ENCODE measurements at places on chromosomes 5 and 9.

GRCh38 chr9:98465799-98466198 is 210.3 kb upstream of the TBC1D2 start:
- DNase-seq: no peak

DNA sequence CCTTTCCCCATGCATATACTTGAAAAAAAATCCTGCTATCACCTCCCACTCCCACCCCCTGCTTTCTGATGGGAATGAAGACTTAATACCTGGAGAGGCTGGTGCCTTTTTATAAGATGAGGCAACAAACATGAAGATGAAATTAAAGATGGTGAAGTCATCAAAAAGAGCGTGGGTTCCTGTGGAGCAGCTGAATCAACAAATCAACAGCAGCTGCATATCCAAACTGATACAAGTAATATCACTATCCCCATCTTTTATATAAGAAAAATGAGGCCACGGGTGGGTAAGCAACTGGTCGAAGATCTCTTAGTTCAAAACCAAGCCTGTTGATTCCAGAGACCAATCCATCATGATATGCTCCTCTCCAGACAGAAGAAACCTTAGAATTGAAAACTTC is 268.5 kb downstream of the ENC1 start:
- no peak for DNase-seq

DNA sequence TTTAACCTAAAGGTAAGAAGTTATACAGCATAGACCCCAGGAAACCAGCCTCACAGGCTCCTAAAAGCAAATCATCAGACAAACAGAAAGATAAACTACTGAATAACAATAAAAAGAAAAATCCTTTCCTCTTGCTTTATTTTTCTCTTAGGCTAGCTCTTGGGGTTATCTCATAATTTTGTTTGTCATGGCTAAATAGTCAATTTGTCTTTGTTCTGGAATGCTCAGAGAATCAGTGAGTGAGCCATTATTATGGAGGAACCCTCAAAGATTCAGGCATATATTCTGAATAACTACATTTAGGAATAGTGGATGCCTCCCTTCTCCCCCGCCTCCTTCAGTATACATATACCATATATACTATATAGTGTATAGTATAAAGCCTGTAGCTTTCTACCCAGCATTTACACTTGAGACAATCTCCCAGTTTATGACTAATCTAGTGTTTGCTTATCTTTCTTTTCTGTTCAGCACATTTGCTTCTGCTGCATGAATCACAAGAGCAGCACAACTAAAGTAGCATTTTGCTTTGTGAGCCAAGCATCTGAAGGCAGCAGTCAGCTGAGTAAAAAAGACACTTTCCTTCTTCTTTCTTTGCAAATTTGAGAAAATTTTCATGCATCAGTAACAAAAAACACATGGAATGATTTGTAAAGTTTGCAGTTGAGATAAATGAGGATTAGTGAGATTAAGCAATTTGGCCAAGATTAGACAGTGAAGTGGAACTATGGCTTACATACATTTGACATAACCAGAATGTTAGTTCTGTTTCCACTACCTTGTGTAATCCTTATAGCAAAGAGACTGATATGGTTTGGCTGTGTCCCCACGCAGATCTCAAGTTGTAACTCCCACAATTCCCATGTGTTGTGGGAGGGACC is 45.3 kb upstream of the PPP3R2 start:
- DNase-seq: peak; percentile 24

GRCh38 chr9:19938990-19939733 is 150.3 kb upstream of the SLC24A2 start:
- peak; percentile 15 for DNase-seq

GRCh38 chr5:59773294-59773693 is 120.2 kb downstream of the PDE4D start:
- DNase-seq: no peak

- DNase-seq: no peak
These were observed 255.3 kb downstream of the FSTL4 start for GRCh38 chr5:133356984-133357421.

DNA sequence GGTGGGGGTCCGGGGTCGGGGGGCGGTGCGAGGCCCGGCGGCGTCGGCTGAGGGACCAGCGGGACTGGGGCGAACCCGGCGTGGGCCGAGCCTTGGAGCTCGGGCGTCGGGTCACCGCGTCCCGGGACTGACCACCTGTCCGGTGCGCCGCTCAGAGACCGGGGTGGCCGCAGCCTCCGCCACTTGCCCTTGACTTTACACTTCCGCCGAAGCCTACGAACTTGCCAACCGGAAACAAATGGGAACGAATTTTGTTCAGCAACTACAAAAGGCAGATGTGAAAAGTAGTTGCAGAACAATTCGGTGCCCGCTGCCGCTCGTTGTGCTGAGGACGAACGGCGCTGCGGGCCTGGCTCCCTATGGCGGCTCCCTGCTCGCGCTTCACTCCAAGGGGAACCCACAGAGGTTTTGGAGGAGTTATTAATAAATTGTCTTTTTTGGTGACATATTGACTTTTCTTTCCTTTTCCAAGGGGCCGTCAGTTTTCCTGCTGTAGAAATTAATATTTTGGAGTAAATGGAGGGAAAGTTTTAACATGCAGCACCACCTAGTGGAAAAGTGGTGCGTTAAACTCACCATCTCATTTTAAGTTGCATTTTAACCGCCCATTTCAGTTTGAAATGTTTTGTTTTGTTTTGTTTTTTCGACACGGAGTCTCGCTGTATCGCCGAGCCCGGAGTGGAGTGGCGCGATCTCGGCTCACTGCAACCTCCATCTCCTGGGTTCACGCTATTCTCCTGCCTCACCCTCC is 490 bp downstream of the PCBD2 start:
- DNase-seq: peak; percentile 82

GRCh38 chr5:171599957-171600612 is 180.6 kb downstream of the FGF18 start:
- no peak for DNase-seq

- no peak for DNase-seq
These were observed 45.5 kb upstream of the IL7R start for GRCh38 chr5:35811108-35811741.

DNA sequence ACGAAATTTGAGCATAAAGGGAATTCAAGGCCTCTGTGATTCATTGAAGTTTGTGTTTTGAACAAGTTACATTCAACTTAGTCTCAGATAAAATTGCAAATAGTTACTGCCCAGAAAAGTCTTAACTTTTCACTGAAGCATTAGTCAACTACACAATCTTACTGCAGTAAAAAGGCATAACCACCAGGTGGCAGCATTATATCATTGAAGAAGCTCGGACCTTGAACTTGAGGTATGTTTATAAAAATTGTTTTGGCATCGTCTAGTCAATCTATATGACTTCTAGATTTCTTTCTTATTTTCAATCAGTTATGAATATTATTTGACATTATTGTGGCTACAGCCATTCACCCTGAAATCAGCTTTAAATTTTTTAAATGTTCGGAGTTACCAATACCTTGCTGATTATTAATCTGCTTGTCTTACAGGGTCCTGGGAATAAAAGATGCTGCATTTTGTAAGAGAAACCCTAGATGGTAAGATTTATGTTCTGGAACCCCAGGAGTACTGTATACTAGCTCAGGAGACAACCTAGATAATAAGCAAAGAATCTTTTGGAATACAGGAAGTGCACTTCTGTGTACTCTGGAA is 83.9 kb upstream of the GRAMD2B start:
- DNase-seq: peak; percentile 80

DNA sequence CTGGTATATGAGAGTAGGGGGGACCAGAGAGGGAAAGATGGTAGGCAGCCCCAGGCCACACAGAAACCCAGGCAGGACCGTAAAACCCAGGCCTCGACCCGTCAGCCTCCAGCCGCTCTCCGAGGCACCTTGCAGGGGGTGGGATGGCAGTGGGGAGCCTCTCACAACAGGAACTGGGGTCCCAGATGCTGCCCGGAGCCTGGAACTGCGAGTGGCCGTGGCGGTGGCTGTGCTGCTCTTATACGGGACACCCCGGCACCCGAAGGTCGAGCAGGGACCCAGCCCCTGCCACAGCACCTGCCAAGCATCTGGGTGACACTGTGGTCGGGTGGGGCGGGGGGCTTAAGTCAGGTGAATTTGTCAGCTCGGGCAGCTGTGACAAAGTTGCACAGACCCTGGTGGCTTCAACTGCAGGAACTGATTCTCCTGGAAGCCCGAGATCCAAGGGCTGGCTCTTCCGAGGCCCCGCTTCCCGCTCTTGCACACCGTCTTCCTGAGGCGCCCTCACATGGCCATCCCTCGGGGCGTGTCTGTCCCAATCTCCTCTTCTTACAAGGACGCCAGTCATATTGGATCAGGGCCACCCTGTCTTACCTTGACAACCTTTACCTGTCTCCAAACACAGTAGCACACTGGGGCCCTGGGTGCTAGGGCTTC is 47.6 kb upstream of the EGFL7 start:
- DNase-seq: no peak

DNA sequence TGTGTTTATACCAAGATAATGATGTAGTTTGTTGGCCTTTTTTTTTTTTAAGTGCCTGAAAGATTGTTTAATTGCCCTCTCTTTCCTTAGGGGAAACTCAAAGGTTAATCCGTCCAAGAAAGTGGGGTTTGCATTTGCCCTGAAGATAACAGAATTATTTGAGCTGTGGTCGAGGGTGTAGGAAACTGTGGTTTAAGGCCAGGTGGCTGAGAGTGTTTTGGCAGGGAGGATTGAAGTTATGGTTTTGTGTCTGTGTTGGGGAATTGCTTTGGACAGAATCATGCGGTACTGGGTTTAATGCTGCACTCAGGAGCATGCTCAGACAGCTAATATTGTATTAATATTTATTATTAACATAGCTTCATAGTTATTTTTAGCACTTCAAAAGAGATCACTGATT is 509.8 kb downstream of the EBF1 start:
- DNase-seq: no peak

DNA sequence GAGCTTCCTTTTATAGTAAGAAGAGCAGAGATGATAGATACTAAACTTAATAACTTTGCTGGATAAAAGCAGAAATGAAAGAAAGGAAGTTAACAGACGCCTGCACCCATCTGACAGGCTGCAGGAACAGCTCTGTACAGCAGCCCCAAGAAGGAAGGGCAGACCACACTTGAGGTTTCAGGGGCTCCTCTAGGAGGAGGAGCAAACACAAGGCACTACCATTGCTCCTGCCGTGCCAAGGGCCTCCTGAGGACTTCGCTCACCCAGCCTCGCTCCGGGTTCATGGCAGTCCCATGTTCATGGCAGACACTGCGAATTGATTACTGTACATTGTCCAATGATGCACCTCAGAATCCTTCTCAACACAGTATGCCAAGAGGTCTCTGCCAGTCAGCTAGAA is 85.1 kb downstream of the AMBP start:
- no peak for DNase-seq

GRCh38 chr9:113187929-113188595 is 33.0 kb downstream of the FKBP15 start:
- peak; percentile 95 for DNase-seq

DNA sequence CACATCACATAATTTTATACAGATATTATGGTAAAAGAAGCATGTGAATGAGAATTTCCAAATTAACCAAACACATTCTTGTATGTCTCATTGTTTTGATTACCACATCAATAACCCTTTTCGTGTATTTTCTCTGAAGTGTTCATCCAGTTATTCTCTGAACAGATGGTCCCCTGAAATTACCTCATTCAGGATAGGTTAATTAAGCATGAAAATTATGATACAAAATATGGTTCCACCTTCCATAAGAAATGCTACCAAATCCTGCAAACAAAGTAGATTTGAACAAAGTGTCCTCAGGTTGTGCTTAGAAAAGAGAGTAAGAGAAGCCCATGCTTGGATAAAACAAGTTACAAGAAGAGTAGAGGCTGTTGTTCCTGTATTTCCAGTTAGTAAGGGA is 83.1 kb upstream of the LMNB1 start:
- no peak for DNase-seq

Data from fibroblast of mammary gland (primary cell).